NB4 (cell line): ENCODE measurements at places on chromosomes 2 and 18.

- DNase-seq = no peak
Observed at GRCh38 chr2:143321994-143322393, 192.8 kb downstream of the ARHGAP15 start.

DNA sequence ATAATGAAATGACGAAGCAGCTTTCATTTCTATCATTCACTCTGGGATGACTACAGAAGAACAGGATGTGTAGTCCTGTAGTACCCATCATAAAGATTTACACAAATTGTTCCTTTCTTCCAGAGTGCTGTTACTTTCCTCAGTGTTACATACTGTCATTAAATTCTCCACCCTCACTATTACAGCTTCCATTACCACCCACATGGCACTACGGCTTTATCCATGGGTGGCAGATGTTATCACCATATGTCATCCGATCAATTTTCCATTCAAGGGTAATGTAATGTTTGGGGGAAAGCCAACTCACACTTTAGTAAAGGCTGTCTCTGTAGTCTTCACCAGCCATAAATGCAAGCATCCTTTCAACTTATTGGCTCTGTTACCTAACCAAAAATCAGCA is 7.1 kb upstream of the CSRNP3 start:
- no peak for DNase-seq

- no peak for DNase-seq
Observed at GRCh38 chr2:159168707-159169106, 117.8 kb downstream of the WDSUB1 start.

DNA sequence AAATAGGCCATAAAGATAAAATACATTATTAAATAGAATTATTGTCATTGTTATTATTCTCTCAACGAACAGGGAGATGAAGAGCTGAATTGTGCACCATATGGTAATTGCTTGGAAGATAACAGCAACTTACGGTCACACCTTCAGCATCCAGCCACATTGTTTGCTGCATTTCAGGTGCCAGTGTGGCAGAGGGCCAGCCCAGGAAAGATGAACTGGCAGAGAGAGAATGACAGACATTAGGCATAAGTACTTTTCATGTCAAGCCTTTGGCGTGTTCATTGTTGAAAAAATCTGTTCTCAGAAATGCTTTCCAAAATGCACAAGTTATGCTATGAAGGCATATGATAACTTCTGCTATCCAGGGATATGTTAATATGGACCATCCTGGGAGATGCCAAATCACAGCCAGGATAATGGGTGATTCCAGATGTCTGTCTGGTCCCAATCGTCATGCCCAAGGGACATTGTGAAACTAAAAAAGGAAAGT is 748.6 kb upstream of the PIK3C3 start:
- no peak for DNase-seq

DNA sequence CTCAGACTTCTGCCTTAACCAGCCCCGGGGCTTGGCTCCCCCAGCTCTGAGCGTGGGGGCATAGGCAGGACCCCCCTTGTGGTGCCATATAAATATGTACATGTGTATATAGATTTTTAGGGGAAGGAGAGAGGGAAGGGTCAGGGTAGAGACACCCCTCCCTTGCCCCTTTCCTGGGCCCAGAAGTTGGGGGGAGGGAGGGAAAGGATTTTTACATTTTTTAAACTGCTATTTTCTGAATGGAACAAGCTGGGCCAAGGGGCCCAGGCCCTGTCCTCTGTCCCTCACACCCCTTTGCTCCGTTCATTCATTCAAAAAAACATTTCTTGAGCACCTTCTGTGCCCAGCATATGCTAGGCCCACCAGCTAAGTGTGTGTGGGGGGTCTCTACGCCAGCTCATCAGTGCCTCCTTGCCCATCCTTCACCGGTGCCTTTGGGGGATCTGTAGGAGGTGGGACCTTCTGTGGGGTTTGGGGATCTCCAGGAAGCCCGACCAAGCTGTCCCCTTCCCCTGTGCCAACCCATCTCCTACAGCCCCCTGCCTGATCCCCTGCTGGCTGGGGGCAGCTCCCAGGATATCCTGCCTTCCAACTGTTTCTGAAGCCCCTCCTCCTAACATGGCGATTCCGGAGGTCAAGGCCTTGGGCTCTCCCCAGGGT is 5.5 kb downstream of the CTDSP1 start:
- DNase-seq = no peak

- no peak for DNase-seq
Observed at GRCh38 chr2:188787021-188787657, 187.0 kb upstream of the COL3A1 start.

- DNase-seq = no peak
Observed at GRCh38 chr2:36731941-36732672, 35.6 kb downstream of the VIT start.

DNA sequence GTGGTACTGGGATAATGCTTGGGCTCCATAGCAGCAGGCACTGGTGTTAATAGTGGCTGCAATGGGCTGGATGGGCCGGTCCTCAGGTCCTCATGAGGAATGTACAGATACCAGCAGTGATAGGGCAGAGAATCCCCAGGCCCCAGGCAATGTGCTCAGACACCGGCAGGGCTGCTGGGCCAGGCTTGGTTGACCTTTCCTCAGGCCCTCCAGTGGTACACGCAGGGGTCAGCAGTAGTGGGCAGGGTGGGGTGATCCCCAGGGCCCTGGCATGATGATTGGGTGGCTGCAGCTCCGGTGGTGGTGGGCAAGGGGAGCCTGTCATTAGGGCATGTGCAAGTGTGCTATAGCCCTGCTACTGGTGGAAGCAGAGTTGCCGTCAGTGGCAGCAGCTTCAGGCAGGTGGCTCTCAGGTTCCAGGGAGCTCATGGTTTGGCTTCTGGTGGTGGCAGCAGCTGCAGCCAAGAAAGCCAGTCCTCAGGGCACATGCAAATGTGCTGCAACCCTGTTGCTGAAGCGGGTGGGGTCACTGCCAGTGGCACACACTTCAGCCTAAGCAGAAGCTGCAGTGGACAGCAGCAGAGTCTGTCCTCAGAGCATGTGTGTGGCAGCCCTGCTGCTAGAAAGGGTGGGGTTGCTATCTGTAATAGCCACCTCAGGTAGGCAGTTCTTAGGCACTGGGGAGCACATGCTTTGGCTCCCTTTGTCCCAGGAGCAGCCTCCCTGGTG is 56.8 kb downstream of the CCNT2 start:
- DNase-seq = no peak

- DNase-seq = no peak
Observed at GRCh38 chr2:16167870-16168426, 227.6 kb downstream of the MYCN start.

DNA sequence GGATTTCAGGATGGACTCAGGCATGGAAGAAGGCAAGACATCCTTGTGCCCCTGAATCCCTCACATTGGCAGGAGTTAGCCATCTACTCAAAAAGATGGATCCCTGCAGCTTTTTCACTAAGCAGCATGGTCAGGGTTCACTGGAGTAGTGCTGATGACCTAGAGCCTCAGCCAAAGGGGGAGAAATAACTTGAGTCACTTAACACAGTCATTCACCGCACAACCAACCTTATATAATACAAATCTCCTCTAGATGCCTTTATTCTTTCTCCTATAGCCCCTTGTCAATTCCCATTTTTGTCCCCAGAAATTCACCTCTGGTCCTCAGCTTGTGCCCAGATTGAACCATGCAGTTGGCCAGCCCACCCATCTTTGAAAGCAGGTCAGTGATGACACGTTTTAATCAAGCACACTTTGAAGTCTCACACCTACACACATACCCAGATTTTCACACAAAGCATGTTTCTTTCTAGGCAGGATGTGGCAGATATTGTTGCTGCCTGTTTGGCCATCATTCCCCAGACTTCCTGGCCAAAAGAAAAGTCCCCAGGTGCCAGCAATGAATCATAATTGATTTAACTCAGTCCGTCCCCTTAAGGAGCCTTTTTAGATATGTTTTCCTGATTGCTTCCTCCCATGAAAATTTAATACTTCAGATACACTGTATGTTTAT is 84.2 kb downstream of the LBH start:
- DNase-seq = no peak

GRCh38 chr2:9443526-9443925 is 20.1 kb downstream of the CPSF3 start:
- no peak for DNase-seq

- no peak for DNase-seq
Observed at GRCh38 chr2:143560724-143561123, 431.5 kb downstream of the ARHGAP15 start.

GRCh38 chr2:207624185-207625013 is 795 bp downstream of the METTL21A start:
- peak; percentile 88 for DNase-seq

GRCh38 chr2:213151437-213152064 is at the start of gene IKZF2:
Gene IKZF2, minus strand, starts transcription at chr2:213151612. Its CDS starts 2,983 bp downstream, at chr2:213148629.
- DNase-seq = peak; percentile 89

GRCh38 chr2:84940088-84940470 is 30.9 kb upstream of the KCMF1 start:
- no peak for DNase-seq

- DNase-seq = peak; percentile 91
Observed at GRCh38 chr18:59911600-59911999, 11.8 kb downstream of the PMAIP1 start.

DNA sequence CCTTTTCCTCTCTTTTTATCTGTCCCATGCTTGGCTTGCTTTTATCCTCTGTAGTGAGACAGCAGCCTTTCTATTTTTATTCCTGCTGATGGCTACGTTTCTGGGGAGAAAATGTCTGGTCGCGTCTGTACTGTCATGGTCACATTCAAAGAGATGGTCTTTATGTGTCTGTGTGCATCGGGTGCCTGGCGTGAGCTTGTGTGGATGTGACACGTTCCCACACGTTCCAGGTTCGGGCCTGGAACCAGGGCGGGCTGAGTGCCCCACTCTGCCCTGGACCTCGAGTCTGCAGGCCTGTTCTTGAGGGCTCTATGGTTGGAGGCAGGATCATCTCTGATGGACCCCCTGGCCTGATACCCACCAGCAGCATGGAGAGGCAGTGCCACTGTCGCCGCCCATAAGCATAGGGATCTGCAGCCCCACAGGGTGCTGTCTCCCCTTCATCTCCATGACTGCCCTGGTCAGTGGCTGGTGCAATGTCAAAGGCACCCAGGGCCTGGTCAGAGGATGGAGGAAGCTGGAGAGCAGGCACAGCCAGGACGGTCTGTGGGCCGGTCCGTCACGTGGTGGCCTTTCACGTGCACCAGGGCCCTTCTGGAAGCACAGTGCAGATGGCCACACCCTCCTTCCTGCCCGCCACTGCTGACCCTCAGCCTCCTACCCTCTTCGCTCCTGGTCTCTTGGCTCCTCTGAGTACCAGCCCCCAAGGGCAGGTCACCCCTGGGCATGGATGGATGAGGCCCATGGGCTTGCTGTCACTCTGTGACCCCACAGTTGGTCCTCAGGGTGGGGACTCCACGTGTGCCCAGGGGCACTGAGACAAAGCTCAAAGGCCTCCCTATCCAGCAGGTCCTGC is 149.2 kb upstream of the TWIST2 start:
- DNase-seq = no peak

DNA sequence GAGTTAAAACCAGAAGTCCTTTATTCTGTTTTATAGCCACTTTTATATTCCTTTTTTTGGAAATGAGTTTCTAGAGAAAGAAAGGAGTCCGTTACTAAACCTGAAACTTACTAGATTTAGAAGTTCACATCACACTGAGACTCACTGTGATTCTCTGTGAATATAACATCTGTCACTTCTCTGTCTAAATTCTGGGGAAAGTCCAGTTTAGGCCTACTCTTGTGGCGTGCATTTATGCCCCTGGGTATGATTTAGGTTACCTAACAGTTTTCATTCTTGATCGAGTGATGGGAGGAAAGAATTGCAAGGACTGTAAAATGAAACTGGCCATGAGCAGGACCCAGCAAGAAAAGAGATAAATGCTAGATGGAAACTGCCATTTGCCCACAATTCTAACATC is 449.6 kb downstream of the SPAG16 start:
- no peak for DNase-seq

GRCh38 chr2:207920321-207920720 is 105.0 kb downstream of the PLEKHM3 start:
- no peak for DNase-seq

DNA sequence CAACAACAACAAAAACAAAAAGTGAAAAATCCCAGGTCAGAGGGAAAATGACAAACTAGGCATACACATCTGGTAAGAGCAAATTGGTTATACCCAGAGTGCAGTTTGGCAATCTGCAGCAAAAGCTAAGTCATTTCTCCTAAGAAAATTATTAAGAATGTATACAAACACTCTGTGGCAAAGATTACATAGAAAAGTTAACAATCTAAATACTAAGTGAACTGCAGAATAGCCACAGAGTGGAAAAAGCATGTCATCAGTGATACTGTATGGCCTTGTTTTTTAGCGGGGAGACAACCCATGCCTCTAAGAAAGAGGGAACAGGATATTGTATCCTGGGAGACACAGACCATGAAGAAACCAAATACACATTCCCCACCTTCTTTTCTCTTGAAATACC is 136.0 kb upstream of the ITGB6 start:
- DNase-seq = no peak

DNA sequence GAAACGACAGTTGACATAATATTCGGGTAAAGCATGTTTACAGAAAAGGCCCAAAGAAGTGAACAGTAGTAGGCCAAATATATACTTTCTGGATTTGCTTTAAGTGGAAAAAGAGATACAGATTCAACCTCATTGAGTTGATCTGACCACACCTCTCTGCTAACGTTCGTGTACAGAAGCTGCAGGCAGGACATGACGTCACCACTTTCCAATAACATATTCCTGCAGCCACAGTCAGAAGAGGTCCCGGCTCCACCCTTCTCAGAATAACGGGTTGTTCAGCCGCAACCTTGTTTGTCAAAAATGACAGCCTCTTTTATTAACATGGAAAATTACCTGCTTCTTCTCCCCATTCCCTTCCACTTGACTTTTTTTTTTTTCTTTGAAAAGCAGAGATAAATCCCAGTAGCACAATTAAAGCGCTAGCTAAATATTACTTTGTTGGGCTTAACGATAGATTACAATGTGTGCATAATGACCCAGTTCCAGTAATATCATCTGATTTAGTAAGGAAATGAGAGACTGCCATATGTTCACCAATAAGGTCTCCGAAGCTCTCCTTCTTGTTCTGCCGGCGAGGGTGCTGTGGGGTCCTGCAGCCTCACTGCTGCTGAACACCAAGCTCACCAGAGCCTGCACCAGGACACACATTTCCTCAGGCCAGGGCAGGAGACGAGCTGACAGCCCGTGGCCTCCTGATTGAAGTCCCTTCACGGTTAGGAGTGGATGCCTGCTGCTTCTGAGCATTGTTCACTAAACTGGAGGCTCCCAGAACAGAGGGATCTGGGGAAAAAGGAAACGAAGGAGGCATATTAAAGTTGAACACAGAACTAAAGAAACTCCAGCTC is 451.0 kb upstream of the SALL3 start:
- DNase-seq = no peak

DNA sequence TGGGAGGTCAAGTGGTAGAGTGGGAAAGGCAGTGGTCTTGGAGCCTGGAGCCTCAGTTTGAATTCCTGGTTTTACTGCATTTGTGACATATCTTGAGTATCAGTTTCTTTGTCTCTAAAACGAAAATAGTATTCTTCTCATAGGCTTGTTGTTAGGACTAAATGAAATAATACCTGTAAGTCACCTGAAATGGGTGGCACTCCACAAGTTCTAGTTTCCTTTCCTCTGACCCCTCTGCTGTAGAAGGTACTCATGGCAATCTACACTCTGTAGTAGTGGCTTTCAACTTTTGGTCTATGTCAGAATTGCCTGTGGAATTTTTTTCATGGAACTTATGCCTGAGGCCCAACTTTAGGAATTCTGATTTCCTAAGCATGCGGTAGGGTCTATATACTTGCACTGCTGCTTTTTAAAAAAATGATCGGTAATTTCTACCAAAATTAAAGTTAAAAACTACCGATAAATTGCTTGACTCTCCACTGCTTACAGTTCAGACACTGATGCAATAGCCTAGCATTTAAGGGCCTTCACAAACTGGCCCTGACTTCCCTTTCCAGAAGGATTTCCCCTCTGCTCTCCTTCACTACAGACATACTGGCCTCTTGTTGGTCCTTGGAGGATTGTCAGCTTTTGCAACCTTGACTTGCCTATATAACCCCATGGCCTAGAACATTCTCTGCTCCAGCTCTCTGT is 47.2 kb downstream of the PLEK start:
- DNase-seq = peak; percentile 87
